ENCODE measurements at places on chromosomes 12 and 14.

DNA sequence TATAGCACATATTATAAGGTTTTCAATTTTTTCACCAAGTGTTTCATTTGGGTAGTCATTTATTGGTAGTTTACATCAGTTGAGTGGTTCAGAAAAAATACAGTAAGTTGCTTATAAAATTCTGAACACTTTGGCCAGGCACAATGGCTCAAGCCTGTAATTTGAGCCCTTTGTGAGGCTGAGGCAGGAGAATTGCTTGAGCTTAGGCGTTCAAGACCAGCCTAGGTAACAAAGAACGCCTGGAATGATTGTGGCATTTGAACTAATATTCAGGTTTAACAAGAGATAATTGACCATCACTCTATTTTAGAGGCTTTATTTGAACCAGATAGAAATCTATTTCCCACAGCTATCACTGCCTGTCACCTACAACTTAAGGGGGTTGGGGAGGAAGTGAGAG is 22.7 kb downstream of the HIF1A start:
- DNase-seq = no peak

- no peak for DNase-seq
Measured at GRCh38 chr14:89575386-89576061, 158.5 kb upstream of the FOXN3 start.

DNA sequence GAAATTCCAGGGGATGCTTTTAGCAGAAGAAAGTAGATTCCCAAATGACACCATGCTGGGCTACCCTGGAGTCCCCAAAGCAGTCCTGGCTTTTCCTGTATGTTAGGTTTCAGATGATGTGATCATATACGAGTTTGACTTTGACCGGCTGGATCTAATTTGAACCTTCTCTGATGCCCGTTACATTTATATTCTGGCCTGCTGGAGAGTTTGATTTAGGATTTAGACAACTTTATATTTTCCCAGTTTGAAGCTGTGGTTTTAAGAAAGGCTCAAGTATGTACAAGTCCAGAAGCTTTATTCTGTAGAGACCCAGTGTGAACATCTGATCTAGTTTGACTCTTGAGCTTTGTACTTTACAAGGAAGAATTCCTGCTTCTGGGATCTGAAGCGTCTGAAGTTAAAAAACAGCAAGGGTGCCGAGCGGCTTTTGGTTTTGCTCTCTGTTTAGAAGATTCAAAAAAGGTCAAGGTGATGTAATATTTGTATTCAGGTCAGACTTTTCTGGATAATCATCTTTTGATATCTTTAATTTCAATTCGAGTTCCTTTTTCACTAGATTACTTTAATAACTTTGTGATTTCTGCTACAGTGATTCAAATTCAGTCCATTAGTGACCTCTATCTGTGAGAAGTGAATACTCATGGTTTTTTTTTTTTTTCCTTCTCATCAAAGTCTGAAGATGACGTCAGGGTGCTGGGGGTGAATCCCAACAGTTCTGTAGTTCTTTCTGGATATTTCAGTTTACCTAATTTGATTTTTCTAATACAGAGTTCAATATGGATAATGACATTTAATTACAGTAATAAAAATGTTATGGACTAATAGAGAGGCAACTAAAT is 6.3 kb downstream of the FLRT2 start:
- DNase-seq = no peak

- DNase-seq = peak; percentile 46
Measured at GRCh38 chr14:101812071-101812470, 50.6 kb downstream of the PPP2R5C start.

Measured in D341Med (cell line).